ENCODE measurements at places on chromosomes 2 and 18.
A peak's percentile ranks its signal among the peaks of the same experiment; 100 is the strongest.

GRCh38 chr2:72538486-72538885 lies 287.3 kb downstream of the EXOC6B start:
- no peak overlapping the region for H3K4me3 ChIP-seq
- DNase-seq, result no peak
- no peaks in the 10 kb centered on the region for H3K4me1 ChIP-seq

DNA sequence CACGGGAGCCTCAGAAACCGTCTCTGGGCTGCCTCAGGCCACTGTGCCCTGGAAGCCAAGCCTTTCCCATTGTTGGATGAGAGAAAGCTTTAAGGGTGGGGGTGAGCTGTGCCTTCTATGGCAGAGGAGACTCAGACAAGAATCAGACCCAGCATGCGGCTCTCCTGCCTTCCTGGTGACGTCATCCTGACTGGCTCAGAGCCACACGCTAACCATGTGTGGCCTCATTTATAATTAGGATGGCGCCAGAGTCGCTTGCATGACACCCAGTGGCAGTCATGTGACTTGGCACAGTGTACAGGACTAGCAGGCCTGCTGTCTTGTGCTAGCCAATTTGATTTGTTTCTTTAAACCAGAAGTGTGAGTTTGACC lies 99.1 kb downstream of the SH3BP4 start:
- H3K27ac ChIP-seq, result no peak overlapping the region
- peaks cover 2% of the 10 kb centered on the region for H3K4me1 ChIP-seq
- no peaks in the 10 kb centered on the region for H3K36me3 ChIP-seq
- no peak for DNase-seq
- H3K27me3 ChIP-seq, result peaks cover 11% of the 10 kb centered on the region
- H3K4me3 ChIP-seq, result no peak overlapping the region

- peaks cover 2% of the 10 kb centered on the region for H3K4me1 ChIP-seq
- no peak overlapping the region for H3K4me3 ChIP-seq
- no peak for DNase-seq
- no peaks in the 10 kb centered on the region for H3K36me3 ChIP-seq
- H3K27ac ChIP-seq, result no peak overlapping the region
Observed at GRCh38 chr2:216222650-216223352, 113.7 kb downstream of the XRCC5 start.

- no peak for DNase-seq
- H3K4me3 ChIP-seq, result no peak overlapping the region
- H3K36me3 ChIP-seq, result no peaks in the 10 kb centered on the region
Observed at GRCh38 chr2:111116011-111116746, 4.5 kb upstream of the BCL2L11 start.

GRCh38 chr2:162267496-162267895 lies 24.3 kb upstream of the FAP start:
- no peaks in the 10 kb centered on the region for H3K4me1 ChIP-seq
- H3K27ac ChIP-seq, result no peak overlapping the region
- H3K27me3 ChIP-seq, result no peaks in the 10 kb centered on the region
- no peak for DNase-seq

DNA sequence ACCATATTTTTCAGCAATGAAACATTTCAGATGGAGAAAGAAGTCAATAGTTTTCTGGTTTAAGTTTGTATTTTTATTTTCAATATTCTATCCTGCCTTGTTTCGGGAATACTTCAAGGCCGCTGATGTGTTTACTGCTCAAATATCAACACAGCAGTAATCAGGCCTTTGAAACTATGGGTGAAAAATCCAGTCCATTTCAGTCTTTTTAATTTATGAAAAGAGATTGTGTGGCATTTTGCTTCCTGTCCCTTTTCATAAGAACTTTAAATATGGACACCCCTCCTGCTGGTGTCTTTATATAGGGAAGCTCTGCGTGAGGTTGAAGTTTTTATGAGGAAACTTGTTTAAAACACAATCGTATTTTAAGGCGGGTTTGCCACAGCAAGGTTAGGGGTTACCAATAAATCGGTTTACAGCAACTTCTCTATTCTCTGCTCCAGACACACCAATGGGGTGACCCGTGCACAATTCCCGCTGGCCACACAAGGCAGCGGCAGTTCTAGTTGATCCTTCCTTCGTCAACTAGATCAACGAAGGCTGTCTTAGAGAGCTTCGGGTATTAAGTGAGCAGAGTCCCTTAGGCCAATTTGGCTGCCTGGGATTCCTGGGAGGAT lies 1.2 kb upstream of the TANC1 start:
- H3K4me3 ChIP-seq, result no peak overlapping the region
- peaks cover 30% of the 10 kb centered on the region for H3K27me3 ChIP-seq
- H3K27ac ChIP-seq, result no peak overlapping the region
- H3K4me1 ChIP-seq, result peaks cover 7% of the 10 kb centered on the region
- no peak for DNase-seq
- H3K36me3 ChIP-seq, result no peaks in the 10 kb centered on the region

GRCh38 chr2:234558642-234559041 lies 61.8 kb upstream of the ARL4C start:
- no peak overlapping the region for H3K4me3 ChIP-seq
- no peaks in the 10 kb centered on the region for H3K27me3 ChIP-seq
- no peaks in the 10 kb centered on the region for H3K36me3 ChIP-seq
- H3K4me1 ChIP-seq, result peaks cover 6% of the 10 kb centered on the region
- no peak overlapping the region for H3K27ac ChIP-seq

DNA sequence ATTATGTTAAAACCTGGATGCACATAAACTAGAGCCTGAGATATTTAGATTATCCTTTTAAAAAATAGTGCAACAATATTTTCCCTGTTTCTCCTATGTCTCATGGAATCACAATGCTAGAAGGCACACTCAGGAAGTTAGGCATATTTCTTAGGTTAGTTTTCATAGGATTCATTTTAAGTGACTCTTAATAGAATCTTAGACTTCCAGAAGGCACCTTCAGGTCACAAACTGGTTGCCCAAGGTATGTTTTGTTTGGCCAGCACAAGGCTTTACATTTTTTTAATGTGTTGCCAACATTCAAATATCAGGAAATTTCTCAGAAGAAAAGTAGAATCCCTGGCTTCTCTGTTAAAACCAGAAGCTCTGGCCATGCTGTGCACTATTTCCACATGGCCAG lies 129.3 kb downstream of the LNPK start:
- DNase-seq, result no peak
- H3K27me3 ChIP-seq, result no peaks in the 10 kb centered on the region
- H3K36me3 ChIP-seq, result no peaks in the 10 kb centered on the region
- H3K4me1 ChIP-seq, result no peaks in the 10 kb centered on the region
- no peak overlapping the region for H3K27ac ChIP-seq
- H3K4me3 ChIP-seq, result no peak overlapping the region

DNA sequence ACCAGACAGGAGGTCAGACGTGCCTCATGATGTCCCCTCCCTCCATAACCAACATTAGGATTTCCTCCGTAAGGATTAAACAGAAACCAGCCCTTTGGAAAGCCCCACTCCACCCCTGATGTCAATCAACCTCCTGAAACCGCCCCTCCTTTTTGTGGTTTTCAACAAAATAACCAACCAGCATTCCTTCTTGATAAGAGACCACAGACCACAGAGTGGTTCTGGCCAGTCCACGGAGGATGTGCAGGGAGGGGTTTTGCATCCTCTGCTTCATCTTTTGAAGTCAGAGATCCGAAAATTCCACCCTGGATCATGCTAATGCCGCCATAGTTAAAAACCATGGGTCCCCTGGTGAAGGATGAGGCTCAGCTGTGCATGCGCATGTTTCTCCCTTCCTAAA lies 180.0 kb upstream of the CCDC150 start:
- no peaks in the 10 kb centered on the region for H3K4me1 ChIP-seq
- H3K4me3 ChIP-seq, result no peak overlapping the region
- H3K27ac ChIP-seq, result no peak overlapping the region
- no peak for DNase-seq

DNA sequence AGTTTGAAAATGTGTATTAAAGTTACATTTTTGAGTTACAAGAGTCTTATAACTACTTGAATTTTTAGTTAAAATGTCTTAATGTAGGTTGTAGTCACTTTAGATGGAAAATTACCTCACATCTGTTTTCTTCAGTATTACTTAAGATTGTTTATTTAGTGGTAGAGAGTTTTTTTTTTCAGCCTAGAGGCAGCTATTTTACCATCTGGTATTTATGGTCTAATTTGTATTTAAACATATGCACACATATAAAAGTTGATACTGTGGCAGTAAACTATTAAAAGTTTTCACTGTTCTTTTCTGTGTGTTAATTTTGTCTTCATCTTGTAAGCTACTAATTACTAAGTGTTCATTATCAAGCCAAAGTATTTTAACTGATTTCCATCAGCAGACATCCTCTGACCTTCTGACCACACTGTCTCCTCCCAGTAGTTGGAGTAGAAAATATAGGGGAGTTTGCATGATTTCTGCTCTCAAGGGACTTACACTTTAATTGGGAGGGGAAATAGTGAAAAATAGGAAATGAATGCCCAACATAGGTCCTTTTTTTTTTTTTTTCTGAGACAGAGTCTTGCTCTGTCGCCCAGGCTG lies 4.3 kb downstream of the PMAIP1 start:
- H3K4me1 ChIP-seq, result peaks cover 14% of the 10 kb centered on the region
- H3K27me3 ChIP-seq, result no peaks in the 10 kb centered on the region
- H3K4me3 ChIP-seq, result no peak overlapping the region
- peak overlapping the region; percentile 83 for H3K27ac ChIP-seq
- H3K36me3 ChIP-seq, result no peaks in the 10 kb centered on the region

- H3K4me3 ChIP-seq, result no peak overlapping the region
- H3K27ac ChIP-seq, result no peak overlapping the region
- no peaks in the 10 kb centered on the region for H3K4me1 ChIP-seq
- no peaks in the 10 kb centered on the region for H3K27me3 ChIP-seq
- no peak for DNase-seq
- peaks cover 45% of the 10 kb centered on the region for H3K36me3 ChIP-seq
Observed at GRCh38 chr18:12333506-12334290, 25.7 kb downstream of the TUBB6 start.

- no peaks in the 10 kb centered on the region for H3K36me3 ChIP-seq
- H3K27ac ChIP-seq, result no peak overlapping the region
- DNase-seq, result no peak
- no peak overlapping the region for H3K4me3 ChIP-seq
- H3K4me1 ChIP-seq, result peaks cover 3% of the 10 kb centered on the region
- no peaks in the 10 kb centered on the region for H3K27me3 ChIP-seq
Observed at GRCh38 chr2:234329202-234329960, 167.5 kb downstream of the ARL4C start.

- H3K27me3 ChIP-seq, result peaks cover 3% of the 10 kb centered on the region
- no peak overlapping the region for H3K4me3 ChIP-seq
- peaks cover 5% of the 10 kb centered on the region for H3K4me1 ChIP-seq
- DNase-seq, result no peak
- H3K36me3 ChIP-seq, result no peaks in the 10 kb centered on the region
- no peak overlapping the region for H3K27ac ChIP-seq
Observed at GRCh38 chr2:147511491-147511948, 333.3 kb upstream of the ACVR2A start.

- DNase-seq, result no peak
- no peak overlapping the region for H3K4me3 ChIP-seq
- no peak overlapping the region for H3K27ac ChIP-seq
- H3K36me3 ChIP-seq, result no peaks in the 10 kb centered on the region
Observed at GRCh38 chr2:191790737-191791136, 56.2 kb downstream of the CAVIN2 start.

- DNase-seq, result no peak
- H3K27me3 ChIP-seq, result no peaks in the 10 kb centered on the region
- no peak overlapping the region for H3K27ac ChIP-seq
- no peak overlapping the region for H3K4me3 ChIP-seq
- no peaks in the 10 kb centered on the region for H3K4me1 ChIP-seq
Observed at GRCh38 chr18:66646609-66647008, 42.7 kb upstream of the CDH19 start.

DNA sequence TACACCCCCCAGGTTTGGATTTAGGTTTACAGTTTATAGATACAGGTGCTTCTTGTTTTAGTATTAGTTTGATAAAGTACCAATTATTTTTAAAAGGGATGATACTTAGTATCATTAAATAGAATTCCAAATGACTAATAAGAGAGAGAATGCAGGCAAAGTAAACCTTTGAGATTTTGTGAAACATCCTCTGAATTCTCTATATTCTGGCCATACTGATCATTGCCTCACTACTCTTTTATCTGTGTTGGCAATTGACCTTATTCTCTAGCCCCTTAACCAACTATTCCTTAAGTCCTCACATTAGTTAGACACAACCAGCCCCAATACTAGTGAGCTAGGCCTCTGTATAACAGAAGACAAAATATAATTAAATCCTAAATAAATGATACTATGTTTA lies 125.4 kb downstream of the COMMD1 start:
- no peak overlapping the region for H3K4me3 ChIP-seq
- H3K27ac ChIP-seq, result no peak overlapping the region
- no peaks in the 10 kb centered on the region for H3K36me3 ChIP-seq
- H3K27me3 ChIP-seq, result no peaks in the 10 kb centered on the region

- H3K36me3 ChIP-seq, result no peaks in the 10 kb centered on the region
- H3K27me3 ChIP-seq, result no peaks in the 10 kb centered on the region
- H3K27ac ChIP-seq, result no peak overlapping the region
- H3K4me3 ChIP-seq, result no peak overlapping the region
Observed at GRCh38 chr2:219352448-219353023, 20.0 kb upstream of the RESP18 start.

DNA sequence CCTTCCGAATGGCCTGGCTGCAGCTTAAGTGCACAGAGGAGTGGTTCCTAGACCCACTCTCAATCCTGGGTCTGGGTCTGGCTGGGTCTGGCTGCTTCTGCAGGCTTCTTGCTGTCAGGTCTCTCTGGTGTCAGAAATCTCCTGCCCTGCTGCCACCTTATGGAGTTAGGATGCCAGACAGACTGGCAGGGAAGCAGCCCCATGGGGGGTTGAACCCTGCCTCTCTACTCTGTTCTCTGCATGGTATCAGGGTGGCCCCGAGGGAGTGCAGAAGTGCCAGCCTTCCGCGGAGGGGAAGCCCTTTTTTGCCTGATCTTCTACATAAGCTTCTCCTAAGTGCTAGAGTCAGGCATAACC lies 89.4 kb downstream of the ZCCHC2 start:
- H3K4me3 ChIP-seq, result no peak overlapping the region
- H3K36me3 ChIP-seq, result no peaks in the 10 kb centered on the region
- H3K27me3 ChIP-seq, result peaks cover 36% of the 10 kb centered on the region
- no peak for DNase-seq
- H3K27ac ChIP-seq, result no peak overlapping the region

- peaks cover 9% of the 10 kb centered on the region for H3K27me3 ChIP-seq
- H3K36me3 ChIP-seq, result no peaks in the 10 kb centered on the region
- H3K4me1 ChIP-seq, result no peaks in the 10 kb centered on the region
- H3K27ac ChIP-seq, result no peak overlapping the region
- no peak overlapping the region for H3K4me3 ChIP-seq
Observed at GRCh38 chr18:75492852-75493251, 65.3 kb upstream of the SMIM21 start.

- no peak overlapping the region for H3K4me3 ChIP-seq
- peaks cover 12% of the 10 kb centered on the region for H3K4me1 ChIP-seq
- H3K36me3 ChIP-seq, result no peaks in the 10 kb centered on the region
- H3K27ac ChIP-seq, result peak overlapping the region; percentile 41
Observed at GRCh38 chr2:231673348-231673770, 35.0 kb upstream of the PTMA start.

GRCh38 chr2:120510751-120511395 lies 164.9 kb downstream of the INHBB start:
- no peaks in the 10 kb centered on the region for H3K4me1 ChIP-seq
- no peaks in the 10 kb centered on the region for H3K36me3 ChIP-seq
- peaks cover 12% of the 10 kb centered on the region for H3K27me3 ChIP-seq
- DNase-seq, result no peak

- H3K27me3 ChIP-seq, result peaks cover 3% of the 10 kb centered on the region
- no peak for DNase-seq
- H3K4me3 ChIP-seq, result no peak overlapping the region
- H3K4me1 ChIP-seq, result no peaks in the 10 kb centered on the region
Observed at GRCh38 chr2:217047209-217047608, 187.3 kb upstream of the TNP1 start.

GRCh38 chr2:147649998-147650397 lies 194.8 kb upstream of the ACVR2A start:
- no peaks in the 10 kb centered on the region for H3K4me1 ChIP-seq
- no peak overlapping the region for H3K27ac ChIP-seq
- no peaks in the 10 kb centered on the region for H3K27me3 ChIP-seq
- H3K4me3 ChIP-seq, result no peak overlapping the region
- H3K36me3 ChIP-seq, result no peaks in the 10 kb centered on the region
